Panc1 (cell line): ENCODE measurements at places on chromosomes 12 and 14.

- H3K4me1 ChIP-seq: no peaks in the 10 kb centered on the region
- H3K27me3 ChIP-seq: no peaks in the 10 kb centered on the region
Measured at GRCh38 chr14:57227083-57227482, 41.6 kb downstream of the EXOC5 start.

GRCh38 chr12:128853600-128854197, 421 bp downstream of the GLT1D1 start:
- H3K36me3 ChIP-seq: no peaks in the 10 kb centered on the region
- no peak overlapping the region for H3K4me3 ChIP-seq
- no peaks in the 10 kb centered on the region; the same call in 1 of the 2 replicates for H3K27me3 ChIP-seq
- no peak for DNase-seq
- H3K4me1 ChIP-seq: no peaks in the 10 kb centered on the region

GRCh38 chr12:6222078-6222654, 22.0 kb downstream of the CD9 start:
- H3K27me3 ChIP-seq: no peaks in the 10 kb centered on the region
- no peak overlapping the region for H3K27ac ChIP-seq
- no peak overlapping the region for H3K4me3 ChIP-seq
- H3K36me3 ChIP-seq: no peaks in the 10 kb centered on the region
- peaks cover 3% of the 10 kb centered on the region; the same call in 1 of the 2 replicates for H3K4me1 ChIP-seq

DNA sequence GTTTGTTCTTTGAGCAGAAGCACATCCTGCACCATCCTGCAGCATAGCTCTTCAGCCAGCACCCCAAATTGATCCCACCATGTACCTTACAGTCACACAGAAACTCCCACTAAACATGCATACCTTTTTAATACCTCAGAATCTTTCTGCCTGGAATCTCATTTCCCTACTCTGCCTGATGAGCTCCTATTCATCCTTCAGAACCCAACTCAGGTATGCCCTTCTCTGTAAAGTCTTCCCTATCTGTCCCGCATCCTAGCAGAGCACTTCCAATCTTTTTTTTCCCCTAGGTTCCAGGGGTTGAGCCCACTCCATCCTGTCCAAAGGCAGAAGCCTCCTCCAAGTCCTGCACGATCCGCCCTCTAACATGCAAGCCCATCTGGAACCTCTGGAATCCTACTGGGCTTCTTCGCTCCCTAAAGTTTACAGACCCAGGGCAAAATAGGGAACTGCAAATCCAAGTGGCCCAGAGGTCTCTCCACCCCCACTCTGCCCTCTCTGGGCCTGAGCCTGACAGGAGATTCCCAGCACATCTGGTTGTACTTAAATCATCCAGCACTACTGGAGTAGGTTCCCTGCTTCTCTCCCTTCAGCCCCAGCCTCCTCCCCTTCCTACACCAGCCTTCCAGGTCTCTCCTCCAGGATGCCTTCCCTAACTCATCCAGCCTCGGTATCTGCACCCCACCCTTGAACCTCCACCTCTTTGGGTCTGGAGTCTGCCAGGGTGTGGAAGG, 4.1 kb upstream of the FIGNL2 start:
- peaks cover 10% of the 10 kb centered on the region for H3K4me1 ChIP-seq
- no peak overlapping the region for H3K27ac ChIP-seq
- DNase-seq: no peak
- no peaks in the 10 kb centered on the region for H3K36me3 ChIP-seq
- no peaks in the 10 kb centered on the region for H3K27me3 ChIP-seq

- H3K27ac ChIP-seq: peak overlapping the region; percentile 94
- no peak for DNase-seq
- H3K4me3 ChIP-seq: peak overlapping the region; percentile 91
- peaks cover 60% of the 10 kb centered on the region for H3K4me1 ChIP-seq
- H3K27me3 ChIP-seq: no peaks in the 10 kb centered on the region
Measured at GRCh38 chr12:54017027-54017788, 8.4 kb downstream of the HOXC8 start.

DNA sequence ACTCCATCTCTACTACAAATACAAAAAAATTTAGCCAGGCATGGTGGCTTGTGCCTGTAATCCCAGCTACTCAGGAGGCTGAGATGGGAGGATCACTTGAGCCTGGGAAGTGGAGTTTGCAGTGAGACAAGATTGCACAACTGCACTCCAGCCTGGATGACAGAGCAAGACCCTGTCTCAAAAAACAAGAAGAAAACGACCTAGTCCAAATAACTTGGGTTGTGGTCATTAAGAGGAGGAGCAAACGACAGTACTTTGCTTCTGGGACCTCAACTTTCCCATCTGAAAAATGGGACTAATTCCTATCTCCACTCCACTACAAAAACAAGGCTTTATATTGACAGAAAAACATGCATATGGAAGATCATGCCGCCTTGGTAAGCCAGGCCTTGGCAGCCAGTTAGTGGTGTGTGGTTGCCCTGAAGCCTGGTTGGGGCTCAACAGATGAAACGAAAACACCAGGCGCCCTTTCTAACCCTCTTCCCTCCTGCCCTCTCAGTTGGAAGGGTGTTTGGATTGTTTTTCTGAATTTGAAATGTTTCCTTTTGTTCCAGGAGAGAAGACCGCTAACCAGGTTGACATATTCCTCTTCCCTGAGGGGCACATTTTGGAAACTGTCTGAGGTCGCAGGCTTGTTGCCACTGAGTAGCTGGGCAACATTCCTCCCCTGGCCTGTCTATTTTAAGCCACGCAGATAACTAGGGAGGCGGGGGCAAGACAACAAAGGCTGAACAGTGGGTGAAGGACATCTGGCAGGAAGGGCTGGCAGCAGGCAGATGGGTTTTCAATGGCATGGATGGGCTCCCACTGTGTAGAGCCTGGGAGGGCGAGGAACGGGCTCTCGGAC, 13.7 kb upstream of the VPS37B start:
- no peak for DNase-seq
- peak overlapping the region; percentile 40; the same call in 1 of the 2 replicates for H3K27ac ChIP-seq
- H3K4me3 ChIP-seq: no peak overlapping the region
- H3K4me1 ChIP-seq: peaks cover 8% of the 10 kb centered on the region
- no peaks in the 10 kb centered on the region for H3K27me3 ChIP-seq

- no peak overlapping the region for H3K4me3 ChIP-seq
- H3K4me1 ChIP-seq: no peaks in the 10 kb centered on the region
- H3K36me3 ChIP-seq: no peaks in the 10 kb centered on the region; the same call in 1 of the 2 replicates
Measured at GRCh38 chr14:88868558-88869159, 44.2 kb downstream of the TTC8 start.

- H3K36me3 ChIP-seq: no peaks in the 10 kb centered on the region
- H3K4me3 ChIP-seq: peak overlapping the region; percentile 57; the same call in 1 of the 2 replicates
- H3K27me3 ChIP-seq: peaks cover 57% of the 10 kb centered on the region
- DNase-seq: no peak
Measured at GRCh38 chr12:24560831-24561271, 388.1 kb downstream of the BCAT1 start.

GRCh38 chr14:98724734-98725133, 547.3 kb downstream of the BCL11B start:
- DNase-seq: no peak
- H3K27me3 ChIP-seq: no peaks in the 10 kb centered on the region; the same call in 1 of the 2 replicates
- H3K4me1 ChIP-seq: no peaks in the 10 kb centered on the region
- no peaks in the 10 kb centered on the region for H3K36me3 ChIP-seq
- no peak overlapping the region for H3K4me3 ChIP-seq

DNA sequence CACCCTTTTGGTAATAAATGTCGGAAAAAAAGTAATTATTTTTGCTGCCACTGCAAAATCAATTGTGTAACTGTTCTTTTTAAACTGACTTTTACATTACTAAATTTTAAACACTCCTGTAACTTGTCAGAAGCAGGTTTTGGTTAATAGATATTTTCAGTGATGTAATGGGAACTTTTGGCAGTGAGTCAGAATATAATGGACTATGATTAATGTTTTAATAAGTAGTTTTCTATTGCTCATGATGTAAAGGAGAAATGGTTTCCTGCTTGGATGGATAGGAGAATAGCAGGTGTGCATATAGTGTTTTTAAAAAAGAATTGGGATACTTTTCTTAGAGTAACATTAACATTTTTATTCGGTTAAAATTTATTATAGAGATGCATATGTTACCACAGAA, 58.8 kb downstream of the TRMT5 start:
- no peak for DNase-seq
- no peaks in the 10 kb centered on the region for H3K4me1 ChIP-seq
- H3K4me3 ChIP-seq: no peak overlapping the region
- no peak overlapping the region for H3K27ac ChIP-seq
- no peaks in the 10 kb centered on the region for H3K27me3 ChIP-seq
- no peaks in the 10 kb centered on the region for H3K36me3 ChIP-seq

DNA sequence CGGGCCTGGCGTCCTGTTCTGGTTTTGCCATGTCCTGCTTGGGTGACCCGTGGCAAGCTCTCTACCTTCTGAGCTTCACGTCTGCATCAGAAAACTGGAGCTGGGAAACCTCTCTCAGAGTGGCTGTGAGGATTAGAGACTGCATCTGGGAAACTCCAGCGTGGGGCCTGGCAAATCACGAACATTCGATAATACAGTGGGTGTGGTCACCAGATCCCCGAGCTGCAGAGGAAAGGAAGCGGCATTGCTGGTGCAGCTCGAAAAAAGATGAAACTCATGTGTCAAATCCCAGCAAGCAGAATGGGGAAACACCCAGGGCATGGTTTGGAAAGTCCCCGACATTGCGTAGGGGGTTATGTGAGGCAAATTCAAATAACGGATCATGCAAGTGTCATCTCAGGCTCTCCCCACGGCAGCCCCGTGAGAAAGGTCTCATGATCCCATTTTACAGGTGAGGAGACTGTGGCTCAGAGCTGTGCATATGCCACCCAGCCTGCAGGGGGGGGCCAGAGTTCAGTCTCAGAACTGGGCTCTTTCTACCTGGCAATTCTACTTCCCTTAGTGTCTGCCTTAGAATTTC, 98.1 kb upstream of the VRK1 start:
- no peak overlapping the region for H3K27ac ChIP-seq
- H3K36me3 ChIP-seq: no peaks in the 10 kb centered on the region
- no peaks in the 10 kb centered on the region for H3K27me3 ChIP-seq
- H3K4me1 ChIP-seq: no peaks in the 10 kb centered on the region
- H3K4me3 ChIP-seq: no peak overlapping the region

DNA sequence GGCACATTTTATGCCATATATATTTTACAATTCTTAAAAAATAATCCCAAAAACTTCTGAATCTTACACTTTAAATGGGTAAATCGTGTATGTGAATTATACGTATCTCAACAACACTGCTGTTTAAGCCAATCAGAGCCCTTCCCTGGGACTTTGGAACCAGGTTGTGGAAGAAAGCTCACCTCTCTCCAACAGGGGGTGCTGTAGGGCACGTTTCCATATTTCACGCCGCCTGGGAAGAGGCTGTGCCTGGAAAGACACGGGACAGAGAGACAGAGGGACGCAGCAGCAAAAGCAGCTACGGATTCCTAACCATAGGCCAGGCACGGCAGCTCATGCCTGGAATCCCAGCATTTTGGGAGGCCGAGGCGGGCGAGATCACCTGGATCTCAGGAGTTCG, 29.4 kb upstream of the FBRSL1 start:
- no peaks in the 10 kb centered on the region for H3K27me3 ChIP-seq
- no peak for DNase-seq
- no peaks in the 10 kb centered on the region for H3K36me3 ChIP-seq
- H3K4me1 ChIP-seq: peaks cover 10% of the 10 kb centered on the region

GRCh38 chr14:88421286-88421685, 35.8 kb downstream of the SPATA7 start:
- H3K27me3 ChIP-seq: no peaks in the 10 kb centered on the region
- no peaks in the 10 kb centered on the region for H3K36me3 ChIP-seq
- no peaks in the 10 kb centered on the region for H3K4me1 ChIP-seq
- DNase-seq: no peak
- no peak overlapping the region for H3K27ac ChIP-seq

DNA sequence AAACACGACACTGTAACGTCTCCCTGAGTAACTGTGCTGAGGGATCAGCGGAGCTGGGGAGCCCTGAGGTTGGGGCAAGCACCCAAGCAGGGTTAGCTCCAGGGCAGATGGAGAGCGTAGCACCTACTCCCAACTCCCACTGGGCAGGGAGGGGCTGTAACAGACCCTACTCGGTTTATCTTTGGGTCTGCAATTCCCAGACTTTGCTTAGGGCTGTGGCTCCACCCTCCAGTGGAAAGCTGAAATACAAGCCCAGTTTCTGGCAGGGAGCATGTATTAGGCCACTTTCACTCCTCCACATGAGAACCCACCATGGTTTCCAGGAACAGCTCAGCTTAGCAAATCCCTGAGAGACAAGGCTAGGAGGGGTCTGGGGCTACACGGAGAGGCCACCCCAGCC, 17.3 kb upstream of the TC2N start:
- DNase-seq: no peak
- no peak overlapping the region for H3K27ac ChIP-seq
- no peaks in the 10 kb centered on the region for H3K36me3 ChIP-seq
- H3K4me1 ChIP-seq: no peaks in the 10 kb centered on the region
- no peaks in the 10 kb centered on the region for H3K27me3 ChIP-seq

DNA sequence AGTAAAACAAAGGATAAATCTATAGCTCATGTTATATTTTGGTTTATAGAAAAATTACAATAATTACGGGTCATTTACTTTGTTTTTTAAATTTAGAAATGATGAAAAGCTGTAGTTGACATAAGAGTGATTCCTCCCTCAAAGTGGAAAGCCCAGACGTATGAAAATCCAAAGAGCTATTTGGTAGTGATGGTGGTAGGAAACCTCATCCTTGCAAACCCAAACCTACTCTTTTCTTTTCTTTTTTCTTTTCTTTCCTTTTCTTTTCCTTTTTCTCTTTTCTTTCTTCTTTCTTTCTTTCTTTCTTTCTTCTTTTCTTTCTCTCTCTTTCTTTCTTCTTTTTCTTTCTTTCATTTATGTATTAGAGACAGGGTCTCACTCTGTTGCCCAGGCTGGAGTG, 190.3 kb upstream of the RASSF8 start:
- no peak for DNase-seq
- no peaks in the 10 kb centered on the region for H3K27me3 ChIP-seq
- H3K4me1 ChIP-seq: peaks cover 4% of the 10 kb centered on the region; the same call in 1 of the 2 replicates
- no peak overlapping the region for H3K4me3 ChIP-seq
- no peaks in the 10 kb centered on the region for H3K36me3 ChIP-seq

GRCh38 chr14:49733836-49734235, 34.1 kb upstream of the KLHDC2 start:
- H3K4me3 ChIP-seq: no peak overlapping the region
- DNase-seq: no peak
- no peaks in the 10 kb centered on the region for H3K27me3 ChIP-seq
- H3K27ac ChIP-seq: no peak overlapping the region
- no peaks in the 10 kb centered on the region for H3K4me1 ChIP-seq

DNA sequence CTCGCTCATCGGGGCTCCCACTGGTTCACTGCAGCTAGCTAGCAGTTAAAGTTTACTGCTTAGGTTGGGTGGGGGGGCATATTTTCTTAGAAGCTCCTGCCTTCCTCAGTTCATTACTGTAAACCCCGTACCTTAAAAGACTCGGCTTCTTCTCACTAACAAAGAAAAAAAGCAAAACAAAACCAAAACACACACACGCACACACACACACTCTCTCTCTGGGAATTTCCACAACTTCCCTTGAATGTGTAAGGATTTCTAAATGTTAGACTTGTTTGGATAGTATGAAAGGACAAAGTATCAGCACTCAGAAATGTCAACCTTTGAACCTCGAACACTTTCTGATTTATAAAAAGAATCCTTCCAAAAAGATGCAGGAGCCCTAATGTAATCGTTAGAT, 927 bp downstream of the PTHLH start:
- peaks cover 27% of the 10 kb centered on the region for H3K27me3 ChIP-seq
- H3K27ac ChIP-seq: no peak overlapping the region
- H3K4me1 ChIP-seq: peaks cover 33% of the 10 kb centered on the region
- peaks cover 2% of the 10 kb centered on the region; the same call in 1 of the 2 replicates for H3K36me3 ChIP-seq
